ENCODE measurements at places on chromosomes 13 and 19.

DNA sequence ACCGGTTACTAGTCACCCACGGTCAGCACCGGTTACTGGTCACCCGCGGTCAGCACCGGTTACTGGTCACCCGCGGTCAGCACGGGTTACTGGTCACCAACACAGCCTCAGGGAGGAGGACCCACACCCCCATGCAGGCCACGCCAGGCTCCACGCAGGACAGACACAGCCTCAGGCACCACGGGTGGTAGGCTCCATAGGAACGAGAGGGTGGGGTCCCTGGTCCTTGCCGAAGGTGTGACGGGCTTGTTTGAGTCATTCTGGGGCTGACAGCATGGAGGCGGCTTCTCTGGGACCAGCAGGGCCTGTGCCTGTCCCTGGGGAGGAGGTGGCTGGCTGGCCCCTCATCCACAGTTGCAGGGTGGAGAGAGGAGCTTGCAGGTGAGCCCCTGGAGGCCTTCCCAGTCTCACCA is 122.8 kb upstream of the SOX1 start:
- DNase-seq, result no peak

DNA sequence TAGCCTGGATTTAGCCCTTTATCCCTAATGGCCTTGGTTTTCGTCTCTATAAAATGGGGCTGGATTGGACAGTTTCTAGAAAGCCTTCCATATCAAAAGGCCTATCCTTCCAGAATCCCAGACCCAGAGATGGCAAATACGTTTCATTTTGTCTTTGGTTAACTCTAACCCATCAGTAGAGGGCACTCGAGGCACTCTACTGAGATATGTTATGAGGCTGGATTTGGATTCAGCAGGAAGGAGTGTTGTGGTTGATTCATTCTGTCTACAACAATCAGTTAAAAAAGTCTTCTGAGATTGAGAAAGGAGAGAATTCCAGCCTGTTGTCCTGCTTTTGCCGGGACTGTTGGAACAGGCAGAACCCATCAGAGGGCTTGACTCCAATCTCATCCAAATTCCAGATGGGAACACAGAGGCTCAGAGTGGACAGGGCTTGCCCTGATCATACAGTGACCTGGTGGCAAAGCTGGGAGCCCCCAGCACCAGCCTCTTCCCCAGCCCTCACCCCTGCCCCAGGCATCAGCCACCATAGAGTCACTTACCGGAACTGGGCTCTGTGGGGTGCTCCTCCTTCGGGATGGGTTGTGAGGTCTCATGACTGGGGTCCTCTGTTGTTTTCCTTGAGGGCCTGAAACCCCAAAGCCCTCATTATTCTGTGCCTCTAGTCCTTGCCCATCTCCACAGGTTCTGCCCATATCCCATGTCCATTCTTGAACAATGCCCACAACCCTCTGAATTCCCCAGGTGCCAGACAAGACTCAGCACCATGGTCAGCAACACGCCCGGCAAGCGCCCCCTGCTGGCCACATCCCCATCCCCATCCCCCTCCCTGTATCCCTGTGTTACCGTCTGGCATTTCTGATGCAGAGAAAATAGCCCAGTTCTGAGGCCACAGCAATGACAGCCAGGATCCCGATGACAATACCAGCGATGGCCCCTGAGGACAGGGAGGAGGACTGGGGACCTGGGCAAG is 12.3 kb upstream of the ZNF180 start:
- DNase-seq, result peak; percentile 49

DNA sequence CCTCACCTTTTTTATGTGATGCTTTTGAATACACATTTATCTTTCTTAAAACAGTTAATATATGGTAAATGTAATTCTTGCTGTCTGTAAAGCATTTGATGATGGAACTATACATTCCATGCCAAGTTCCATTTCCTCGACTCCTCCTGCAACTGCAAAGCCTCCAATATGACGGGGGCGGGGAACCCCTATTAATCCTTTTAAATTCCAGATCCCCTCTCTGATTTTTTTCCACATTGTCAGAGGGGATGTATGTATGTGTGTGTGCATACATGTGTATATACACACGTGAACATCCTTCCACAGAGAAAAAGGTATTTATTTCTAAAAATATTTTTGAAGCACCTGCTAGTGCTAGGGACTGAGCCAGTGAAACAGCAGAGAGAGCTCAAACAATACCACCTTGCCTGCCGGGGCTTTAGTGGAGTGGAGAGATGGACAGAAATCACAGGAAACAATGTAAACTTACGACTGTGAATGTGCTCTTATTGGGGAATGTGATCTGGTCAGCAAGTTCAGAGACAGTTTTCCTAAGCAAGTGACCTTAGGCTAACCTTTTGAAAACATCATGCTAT is 25.3 kb upstream of the MAB21L1 start:
- no peak for DNase-seq

GRCh38 chr19:28316464-28316863 is 896.5 kb downstream of the UQCRFS1 start:
- DNase-seq, result no peak

- DNase-seq, result no peak
Observed at GRCh38 chr19:15666883-15667282, 6.0 kb upstream of the CYP4F12 start.

GRCh38 chr13:39552246-39552645 is 50.7 kb downstream of the LHFPL6 start:
- no peak for DNase-seq

DNA sequence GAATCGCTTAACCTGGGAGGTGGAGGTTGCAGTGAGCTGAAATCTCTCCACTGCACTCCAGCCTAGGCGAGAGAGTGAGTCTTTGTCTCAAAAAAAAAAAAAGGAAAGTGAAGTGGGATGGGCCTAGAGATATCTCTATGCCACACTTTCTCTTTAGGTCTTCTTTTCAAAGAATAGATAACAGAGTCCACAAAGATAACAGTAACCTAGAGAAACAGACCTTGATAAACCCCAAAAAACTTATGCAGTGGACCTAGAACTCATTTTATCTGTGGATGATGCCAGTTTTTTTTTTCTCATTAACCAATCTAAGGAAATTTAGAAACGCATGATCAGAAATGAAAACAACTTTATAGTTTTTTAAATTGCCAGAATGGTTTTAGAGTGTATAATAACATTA is 227.4 kb downstream of the LHFPL6 start:
- no peak for DNase-seq

GRCh38 chr13:77429320-77430142 is 102.6 kb upstream of the MYCBP2 start:
- DNase-seq, result peak; percentile 23

- no peak for DNase-seq
Observed at GRCh38 chr19:39828654-39829032, 5.3 kb downstream of the DYRK1B start.

DNA sequence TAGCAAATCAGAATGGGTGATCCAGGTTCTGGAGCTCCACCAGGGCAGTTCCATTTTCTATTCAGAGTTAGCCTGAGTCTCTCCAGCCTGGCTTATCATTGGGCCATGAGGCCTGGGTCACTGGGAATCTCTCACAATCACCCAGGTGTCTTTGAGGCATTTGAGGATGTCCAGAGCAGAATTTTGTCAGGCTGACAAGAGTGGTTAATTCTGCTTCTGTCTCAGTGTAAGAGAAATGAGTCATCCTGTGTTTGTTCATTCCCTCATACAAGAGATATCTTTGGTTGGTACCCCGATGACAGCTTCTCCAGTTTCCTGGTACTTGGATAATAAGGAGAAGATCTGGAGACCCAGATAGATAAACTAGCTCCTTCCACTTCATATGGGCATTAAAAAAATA is 10.4 kb downstream of the ZNF93 start:
- DNase-seq, result no peak

GRCh38 chr13:77691871-77692270 is 5.6 kb upstream of the SLAIN1 start:
- DNase-seq, result no peak

GRCh38 chr19:41328157-41328841 is 18.3 kb downstream of the CCDC97 start:
- no peak for DNase-seq

DNA sequence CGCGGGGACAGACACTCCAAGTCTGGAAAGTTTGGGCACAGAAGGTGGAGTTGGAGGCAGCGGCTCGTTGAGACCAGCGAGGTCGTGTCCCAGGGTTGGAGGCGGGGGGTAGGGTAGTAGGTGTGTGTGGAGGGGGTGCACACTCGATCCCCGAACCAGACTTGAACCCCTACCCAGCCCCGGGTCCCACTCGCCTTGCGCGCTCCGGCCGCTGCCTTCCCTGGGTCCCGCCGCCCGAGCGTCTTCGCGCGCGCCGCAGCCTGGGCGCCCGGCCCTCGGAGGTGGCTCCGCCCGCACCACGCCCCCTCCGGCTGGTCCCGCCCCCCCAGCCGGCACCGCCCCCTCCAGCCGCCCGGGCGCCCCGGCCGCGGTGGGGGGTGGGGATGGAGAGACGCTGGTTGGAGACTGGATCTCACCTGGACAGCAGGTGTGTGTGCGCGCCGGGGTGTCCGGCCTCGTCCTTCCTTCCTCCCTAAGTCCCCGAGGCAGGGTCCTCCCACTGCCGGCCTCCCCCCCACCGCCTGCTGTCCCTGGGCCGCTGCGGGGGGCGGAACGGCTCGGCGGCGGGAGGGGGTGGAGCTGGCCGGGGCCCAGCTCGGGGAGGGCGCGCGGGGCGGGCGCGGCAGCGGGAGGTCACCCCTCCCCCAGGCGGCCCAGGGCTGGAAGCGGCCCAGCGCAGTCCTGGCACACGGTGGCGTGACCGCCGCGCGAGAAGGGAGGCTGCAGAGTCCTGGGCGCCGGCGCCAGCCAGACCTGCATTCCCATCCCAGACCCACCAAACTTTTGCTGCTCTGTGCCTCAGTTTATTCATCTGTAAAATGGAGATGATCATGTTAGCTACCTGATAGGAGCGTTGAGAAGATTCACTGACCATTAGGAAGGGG is at the start of gene KANK2:
Gene KANK2 (minus strand): TSS at position 255 of the 884 bp plus-strand sequence. CDS start 3,034 bp downstream, outside the sequence.
- DNase-seq, result peak; percentile 95

DNA sequence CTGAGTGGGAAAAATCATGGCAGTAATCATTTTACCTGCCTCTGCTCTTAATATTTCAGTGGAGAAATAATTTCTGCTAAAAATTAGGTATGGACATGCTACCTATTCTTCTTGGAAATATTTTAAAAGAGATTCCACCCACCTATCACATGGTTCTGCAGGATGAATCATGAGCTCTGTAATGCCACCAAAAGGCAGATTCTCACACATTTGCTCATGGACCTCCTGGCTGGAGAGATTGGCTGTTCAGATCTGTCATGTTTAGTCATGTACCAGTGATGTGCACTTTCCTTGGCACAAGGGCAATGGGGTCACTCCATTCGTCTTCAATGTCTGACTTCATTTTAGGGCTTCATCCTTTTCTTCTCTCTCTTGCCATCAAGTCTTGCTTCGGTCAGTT is 101.8 kb upstream of the MBNL2 start:
- DNase-seq, result no peak

GRCh38 chr13:95087746-95088305 is 213.4 kb downstream of the ABCC4 start:
- DNase-seq, result no peak

GRCh38 chr19:51489113-51489512 is 10.8 kb downstream of the CEACAM18 start:
- DNase-seq, result no peak

- DNase-seq, result no peak
Observed at GRCh38 chr13:19056984-19057490, 124.6 kb downstream of the TUBA3C start.

DNA sequence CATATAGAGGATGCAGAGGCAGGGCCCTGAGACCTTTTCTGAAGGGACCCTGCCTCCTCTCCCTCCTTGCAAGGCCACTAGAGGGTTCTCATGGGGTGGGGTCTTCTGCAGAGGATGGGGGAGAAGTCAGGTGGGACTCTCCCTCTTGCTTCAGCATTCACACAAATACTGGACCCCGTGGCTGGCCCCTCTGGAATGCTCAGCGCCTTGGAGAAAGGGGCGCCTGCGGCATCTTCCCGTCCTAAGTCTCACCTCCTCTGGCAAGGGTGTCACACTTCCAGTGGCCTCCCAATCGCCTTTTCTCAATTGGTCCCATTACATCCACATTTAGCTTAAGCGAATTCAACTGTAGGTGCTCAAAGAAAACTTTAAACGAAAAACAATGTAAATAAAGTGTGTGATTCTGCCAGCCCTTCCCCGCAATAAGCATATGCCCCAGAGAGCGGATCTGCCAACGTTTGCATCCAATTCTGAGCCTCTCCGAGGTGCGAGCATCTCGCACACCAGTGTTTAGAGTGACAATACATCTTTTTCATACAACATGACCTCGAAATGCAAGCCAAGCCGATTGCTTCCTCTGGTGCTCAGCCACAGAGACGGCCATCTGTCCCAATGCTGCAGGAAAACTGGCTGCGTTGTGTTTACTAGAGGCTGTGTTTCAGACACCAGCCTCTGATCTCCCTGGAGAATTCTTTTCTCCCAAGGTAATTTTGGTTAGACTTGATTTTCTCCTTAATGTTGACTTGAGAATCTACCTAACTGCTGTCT is 69.1 kb upstream of the WASF3 start:
- no peak for DNase-seq

DNA sequence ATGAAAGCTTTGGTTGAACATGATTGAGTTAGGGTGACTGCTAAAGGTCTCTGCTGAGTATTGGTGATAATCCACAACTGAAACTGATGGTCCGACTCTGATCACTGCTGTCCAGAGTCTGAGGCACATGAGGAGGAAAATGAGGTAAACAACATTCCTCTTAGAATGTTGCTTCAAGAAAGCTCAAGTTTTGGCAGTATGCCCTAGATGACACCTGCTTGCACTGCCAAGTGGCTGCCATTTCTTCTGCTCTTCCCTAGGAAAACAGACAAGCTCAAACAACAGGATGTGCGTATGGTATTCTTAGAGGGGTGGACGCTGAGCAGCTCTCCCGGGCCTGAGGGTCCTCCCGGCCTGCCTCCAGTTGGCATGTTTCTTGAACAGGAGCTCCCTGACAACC is 15.2 kb upstream of the MTIF3 start:
- peak; percentile 68 for DNase-seq

GRCh38 chr13:101681834-101682233 is 229.4 kb downstream of the ITGBL1 start:
- DNase-seq, result no peak

- no peak for DNase-seq
Observed at GRCh38 chr19:58182577-58182988, 278 bp upstream of the ZNF274 start.

DNA sequence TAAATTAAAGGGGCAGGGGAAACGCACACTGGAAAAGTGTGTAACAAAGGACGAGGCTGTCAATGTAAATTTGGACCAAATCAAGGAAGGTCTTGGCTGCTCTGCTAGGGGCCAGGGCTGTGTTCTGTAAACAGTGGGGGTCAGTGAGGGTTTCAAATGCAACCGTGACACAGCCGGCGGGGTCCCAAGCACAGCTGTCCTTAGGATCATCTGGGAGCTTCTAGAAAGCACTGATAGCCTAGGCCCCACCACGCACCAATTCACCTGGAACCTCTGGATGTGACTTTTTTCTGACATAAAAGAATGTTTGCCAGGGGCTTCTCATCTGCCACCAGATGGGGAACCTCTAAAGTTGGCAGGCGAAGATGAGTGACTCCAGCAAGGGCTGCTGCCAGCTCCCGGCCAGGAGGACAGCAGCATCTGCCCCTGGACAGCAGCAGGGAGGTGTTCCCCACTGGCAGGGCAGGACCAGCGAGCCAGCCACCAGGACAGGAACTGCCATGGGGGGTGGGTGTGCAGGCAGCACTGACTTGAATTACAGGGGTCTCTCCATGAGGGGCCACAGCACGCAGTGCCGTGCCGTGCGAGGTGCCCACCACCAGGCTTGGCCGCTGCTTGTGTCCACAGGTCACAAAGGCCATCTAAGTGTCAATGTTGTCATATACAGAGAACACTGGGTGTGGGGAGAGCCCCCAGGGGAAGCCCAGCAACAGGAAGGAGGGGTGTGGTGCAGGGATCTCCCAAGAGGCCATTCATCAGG is 87.5 kb downstream of the SOX1 start:
- DNase-seq, result no peak

- DNase-seq, result no peak
Observed at GRCh38 chr19:35797663-35798062, 15.0 kb downstream of the PRODH2 start.
